Fibroblast of the aortic adventitia (primary cell): ENCODE measurements at places on chromosomes 1 and 21. TPM values are rescaled to one million over a fixed set of nuclear protein-coding genes. Genes with fewer than 3 reads are reported as not detected.

KIAA1614 gene
- 9.7 and 10.6 TPM in 2 replicates for total RNA-seq

TCHHL1 gene
- not detected in 2 replicates for total RNA-seq

CLIC6 gene
- 0.18 TPM in 1 of 2 replicates, not detected in the other for total RNA-seq

ANGPTL1 gene
- total RNA-seq, result 6.0 and 6.6 TPM in 2 replicates

TTC22 gene
- total RNA-seq, result under 0.01 TPM in 1 of 2 replicates, not detected in the other

RAB42 gene
- 1.6 and 3.4 TPM in 2 replicates for total RNA-seq

LDLRAD1 gene
- not detected in 2 replicates for total RNA-seq

SEMA6C gene
- total RNA-seq, result 1.6 and 2.9 TPM in 2 replicates

FLG2 gene
- not detected in 2 replicates for total RNA-seq

COL24A1 gene
- total RNA-seq, result 0.27 and 0.82 TPM in 2 replicates

FCN3 gene
- total RNA-seq, result not detected in 2 replicates

TTC34 gene
- total RNA-seq, result 0.27 and 0.41 TPM in 2 replicates

ARHGAP30 gene
- total RNA-seq, result not detected in 2 replicates

FCRL3 gene
- not detected in 2 replicates for total RNA-seq

TMEM54 gene
- total RNA-seq, result 33.1 and 38.4 TPM in 2 replicates

LCE6A gene
- not detected in 2 replicates for total RNA-seq

SPRR1B gene
- not detected in 2 replicates for total RNA-seq

S1PR1 gene
- total RNA-seq, result 2.8 and 5.5 TPM in 2 replicates

PWP2 gene
- 0.98 and 4.0 TPM in 2 replicates for total RNA-seq

SLC44A3 gene
- total RNA-seq, result 1.6 and 2.9 TPM in 2 replicates

NBPF20 gene
- 1.8 and 2.1 TPM in 2 replicates for total RNA-seq

THEMIS2 gene
- 1.2 and 2.0 TPM in 2 replicates for total RNA-seq

CR2 gene
- total RNA-seq, result not detected in 2 replicates

NTMT2 gene
- not detected in 2 replicates for total RNA-seq

LCA5L gene
- 0.65 and 3.1 TPM in 2 replicates for total RNA-seq

TARDBP gene
- 66.1 and 161 TPM in 2 replicates for total RNA-seq

PDZK1 gene
- total RNA-seq, result 0.54 TPM in 1 of 2 replicates, not detected in the other

ANXA9 gene
- total RNA-seq, result 0.09 and 0.49 TPM in 2 replicates

SIPA1L2 gene
- total RNA-seq, result 6.8 and 16.4 TPM in 2 replicates

NPPB gene
- not detected in 2 replicates for total RNA-seq

SYTL1 gene
- total RNA-seq, result 0.09 TPM in 1 of 2 replicates, not detected in the other

FCAMR gene
- total RNA-seq, result not detected in 2 replicates

PLEKHN1 gene
- 0.54 TPM in 1 of 2 replicates, not detected in the other for total RNA-seq

FAM43B gene
- total RNA-seq, result 0.90 TPM in 1 of 2 replicates, not detected in the other

CACNA1S gene
- total RNA-seq, result not detected in 2 replicates

UTS2 gene
- total RNA-seq, result not detected in 2 replicates

IBA57 gene
- 6.1 and 16.9 TPM in 2 replicates for total RNA-seq

LRRC38 gene
- total RNA-seq, result not detected in 2 replicates

FYB2 gene
- not detected in 2 replicates for total RNA-seq

OR2T11 gene
- total RNA-seq, result not detected in 2 replicates

C1orf167 gene
- total RNA-seq, result 0.36 TPM in 1 of 2 replicates, not detected in the other

BGLAP gene
- 0.18 TPM in 1 of 2 replicates, not detected in the other for total RNA-seq

OR2L5 gene
- total RNA-seq, result under 0.01 TPM in 1 of 2 replicates, not detected in the other

CD164L2 gene
- not detected in 2 replicates for total RNA-seq

SLC39A1 gene
- total RNA-seq, result 74.1 and 85.9 TPM in 2 replicates

C1orf94 gene
- total RNA-seq, result not detected in 2 replicates

SYPL2 gene
- 0.25 and 1.7 TPM in 2 replicates for total RNA-seq

CD2 gene
- total RNA-seq, result 0.65 TPM in 1 of 2 replicates, not detected in the other

KIAA0040 gene
- total RNA-seq, result 0.33 and 0.99 TPM in 2 replicates

IL24 gene
- not detected in 2 replicates for total RNA-seq

CNTN2 gene
- total RNA-seq, result not detected in 2 replicates

RIPPLY3 gene
- total RNA-seq, result not detected in 2 replicates

ESRRG gene
- total RNA-seq, result 0.18 TPM in 1 of 2 replicates, not detected in the other

BMP8A gene
- total RNA-seq, result not detected in 2 replicates

GUCA2A gene
- total RNA-seq, result not detected in 2 replicates

COL18A1 gene
- total RNA-seq, result 56.5 and 57.9 TPM in 2 replicates

THRAP3 gene
- total RNA-seq, result 47.8 and 130 TPM in 2 replicates
